Uterus (tissue), 4 donors: ENCODE measurements at places on chromosomes 3 and 15. TPM values are rescaled to one million over a fixed set of nuclear protein-coding genes. Genes with fewer than 3 reads are reported as not detected.

DNA sequence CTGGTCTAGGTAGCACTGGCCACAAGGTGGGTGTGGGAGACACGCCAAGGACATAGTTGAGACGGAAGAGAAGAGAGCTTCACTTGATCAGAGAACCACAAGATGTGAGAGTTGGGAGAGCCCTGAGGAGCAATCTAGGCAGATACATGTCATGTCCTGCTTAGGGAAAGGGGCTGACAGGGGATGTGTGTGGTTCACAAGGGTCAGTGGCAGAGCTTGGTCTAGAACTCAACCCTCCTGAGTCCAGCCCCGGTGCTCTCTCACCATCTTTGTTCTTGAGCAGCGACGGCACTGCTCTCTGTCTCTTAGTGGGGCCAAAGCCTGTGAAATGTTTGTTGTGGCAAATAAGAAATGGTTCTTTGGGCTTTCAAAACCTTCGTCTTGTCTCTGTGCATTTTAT lies 243.5 kb upstream of the ROPN1 start:
- no peak overlapping the region for H3K4me3 ChIP-seq
- H3K36me3 ChIP-seq: no peaks in the 10 kb centered on the region
- H3K4me1 ChIP-seq: no peaks in the 10 kb centered on the region

DNA sequence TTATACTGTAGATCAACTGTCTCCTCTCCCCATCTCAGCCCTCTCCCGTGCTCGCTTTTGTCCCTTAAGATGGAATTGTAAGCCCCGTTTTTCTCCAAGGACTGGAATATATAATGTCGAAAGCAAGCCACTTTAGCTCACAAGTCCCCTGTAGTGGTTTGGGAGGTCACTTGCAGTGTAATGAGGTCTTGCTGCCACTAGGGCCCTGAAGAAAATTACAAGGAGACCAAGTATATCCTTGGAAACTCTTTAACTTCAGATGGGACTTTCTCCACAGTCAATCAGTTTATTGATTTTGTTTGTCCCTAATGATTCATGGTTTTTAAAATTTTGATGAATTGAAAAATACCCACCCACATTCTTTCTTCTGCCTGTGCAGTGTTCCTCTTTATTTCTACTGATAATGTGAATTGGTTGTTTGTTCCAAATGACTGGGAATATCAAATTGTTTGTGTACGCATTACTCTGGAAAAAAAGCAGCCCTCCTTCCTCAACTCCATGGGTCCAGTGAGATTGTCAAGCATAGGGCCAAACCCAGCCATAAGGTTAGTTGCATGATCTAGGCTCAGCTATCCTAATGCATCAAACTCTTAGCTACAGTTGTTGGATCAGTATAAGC lies 294.8 kb downstream of the MCTP2 start:
- no peak overlapping the region for H3K4me3 ChIP-seq
- no peaks in the 10 kb centered on the region for H3K4me1 ChIP-seq
- no peaks in the 10 kb centered on the region for H3K27me3 ChIP-seq
- no peak for DNase-seq
- H3K27ac ChIP-seq: no peak overlapping the region
- H3K36me3 ChIP-seq: no peaks in the 10 kb centered on the region

GRCh38 chr15:74793135-74794028 lies 11.5 kb downstream of the CSK start:
- H3K36me3 ChIP-seq: no peaks in the 10 kb centered on the region
- no peak overlapping the region for H3K27ac ChIP-seq
- H3K27me3 ChIP-seq: no peaks in the 10 kb centered on the region
- H3K4me3 ChIP-seq: no peak overlapping the region

GRCh38 chr3:2910997-2911396 lies 199.2 kb downstream of the IL5RA start:
- no peaks in the 10 kb centered on the region for H3K4me1 ChIP-seq
- H3K27ac ChIP-seq: no peak overlapping the region
- H3K4me3 ChIP-seq: no peak overlapping the region
- no peaks in the 10 kb centered on the region for H3K36me3 ChIP-seq
- H3K27me3 ChIP-seq: no peaks in the 10 kb centered on the region

- no peaks in the 10 kb centered on the region for H3K4me1 ChIP-seq
- DNase-seq: no peak
- H3K4me3 ChIP-seq: no peak overlapping the region
- H3K27me3 ChIP-seq: no peaks in the 10 kb centered on the region
Measured at GRCh38 chr15:85788771-85789495, 5.8 kb downstream of the KLHL25 start.

DNA sequence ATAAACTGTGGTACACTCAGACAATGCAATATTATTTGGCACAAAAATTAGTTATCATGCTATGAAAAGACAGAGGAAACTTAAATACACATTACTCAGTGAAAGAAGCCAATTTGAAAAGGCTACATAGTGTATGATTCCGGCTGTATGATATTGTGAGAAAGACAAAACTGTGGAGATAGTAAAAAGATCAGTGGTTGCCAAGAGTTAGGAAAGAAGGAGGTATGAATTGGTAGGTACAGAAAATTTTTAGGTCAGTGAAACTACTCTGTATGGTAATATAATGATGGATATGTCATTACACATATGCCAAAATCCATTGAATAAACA lies 458.8 kb upstream of the CBLB start:
- H3K36me3 ChIP-seq: no peaks in the 10 kb centered on the region
- H3K27me3 ChIP-seq: no peaks in the 10 kb centered on the region
- H3K4me1 ChIP-seq: no peaks in the 10 kb centered on the region
- H3K4me3 ChIP-seq: no peak overlapping the region

DNA sequence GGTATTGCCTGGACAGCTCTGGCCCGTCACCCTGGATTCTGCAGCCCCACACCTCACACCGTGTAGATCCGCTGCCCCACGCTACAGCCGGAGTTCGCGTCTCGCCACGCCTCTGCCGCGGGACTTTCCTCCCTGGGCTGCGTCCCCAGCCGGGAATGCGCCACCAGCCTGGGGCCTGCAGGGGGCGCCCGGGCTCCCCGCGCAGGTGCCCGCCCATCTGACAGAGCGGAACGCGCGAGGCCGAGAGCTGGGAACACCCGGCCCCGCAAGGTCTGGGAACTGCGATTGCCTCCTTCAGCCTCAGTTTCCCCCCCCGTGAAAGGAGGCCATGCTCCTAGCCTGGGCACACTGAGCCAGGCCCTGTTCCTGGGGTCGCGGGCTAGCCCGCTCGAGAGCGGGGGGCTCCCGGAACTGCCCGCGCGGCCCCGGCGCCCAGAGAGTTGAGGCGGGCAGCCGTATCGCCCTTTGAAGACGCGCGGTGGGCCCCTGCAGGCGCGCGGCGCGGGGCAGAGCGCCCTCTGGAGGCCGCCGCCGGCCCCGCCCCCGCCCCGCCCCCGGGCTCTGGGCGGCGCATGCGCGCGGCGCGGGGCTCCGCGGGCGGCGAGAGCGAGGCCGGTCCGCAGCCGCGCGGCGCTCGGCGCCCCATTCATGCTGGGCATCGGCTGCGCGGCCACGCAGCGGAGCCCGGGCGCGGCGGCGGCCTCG lies at the start of gene PLXNA1:
TSS of gene PLXNA1 (plus strand) at position 645 of the 705 bp plus-strand sequence. CDS start 5,479 bp downstream, outside the sequence.
- DNase-seq: peak; percentile 70
- H3K27ac ChIP-seq: peak within 1 kb of the TSS; percentile 80
- peak within 1 kb of the TSS; percentile 59 for H3K4me3 ChIP-seq

DNA sequence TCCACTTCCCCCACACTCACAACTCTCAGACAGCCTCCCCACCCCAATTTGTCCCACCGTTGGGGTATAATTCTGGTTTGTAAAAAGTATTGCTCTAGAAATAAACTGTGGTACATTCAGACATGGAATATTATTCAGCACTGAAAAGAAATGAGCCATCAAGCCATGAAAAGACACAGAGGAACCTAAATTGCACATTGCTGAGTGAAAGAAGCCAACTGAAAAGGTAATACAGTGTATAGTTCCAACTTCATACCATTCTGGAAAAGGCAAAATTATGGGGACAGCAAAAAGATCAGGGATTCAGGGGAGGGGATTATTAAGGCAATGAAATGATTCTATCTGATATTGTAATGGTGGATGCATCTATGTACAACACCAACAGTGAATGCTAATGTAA lies 10.5 kb downstream of the ANXA2 start:
- no peak overlapping the region for H3K4me3 ChIP-seq
- no peaks in the 10 kb centered on the region for H3K36me3 ChIP-seq
- peaks cover 22% of the 10 kb centered on the region for H3K4me1 ChIP-seq

DNA sequence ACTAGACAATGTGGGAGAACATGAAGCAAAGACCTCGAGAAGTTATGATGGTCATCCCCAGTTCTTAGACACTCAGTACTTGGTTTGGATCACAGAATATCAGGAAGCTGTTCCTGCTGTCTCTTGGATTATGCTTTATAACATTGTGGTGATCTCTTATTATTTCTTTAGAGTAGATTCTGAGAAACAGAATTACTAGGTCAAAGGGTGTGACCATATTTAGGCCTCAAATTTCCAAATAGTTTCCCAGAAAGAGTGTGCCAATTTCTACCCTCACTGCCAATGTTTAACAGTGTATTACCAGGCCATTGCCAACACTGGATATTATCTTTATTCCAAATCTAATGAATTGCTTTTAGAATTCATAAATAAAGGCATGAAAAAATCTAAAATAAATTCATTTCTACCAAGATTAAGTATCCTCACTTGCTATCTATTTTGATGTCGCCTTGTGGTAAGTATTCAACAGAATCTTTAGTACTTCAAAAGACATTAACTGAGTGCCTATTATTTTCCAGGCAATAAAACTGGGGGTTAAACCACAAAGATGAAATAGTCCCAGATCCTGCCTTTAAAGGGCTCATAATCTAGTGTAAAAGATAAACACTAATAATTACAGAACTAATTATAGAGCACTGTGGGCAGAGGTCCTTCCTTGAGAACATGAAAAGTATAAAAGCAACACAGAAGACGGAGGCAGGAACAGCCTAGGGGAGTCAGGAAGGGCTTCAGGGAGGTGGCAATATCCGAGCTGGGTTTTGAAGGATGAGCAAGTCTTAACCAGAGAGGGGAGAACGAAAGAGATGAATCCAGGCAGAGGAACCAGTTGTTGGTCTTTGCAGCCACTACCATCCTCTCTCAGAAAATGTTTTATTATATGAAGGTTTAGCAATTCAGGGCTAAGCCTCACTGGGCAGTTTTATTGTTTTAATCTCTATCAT lies 86.8 kb downstream of the IGF2BP2 start:
- no peak for DNase-seq
- H3K27ac ChIP-seq: no peak overlapping the region
- H3K4me1 ChIP-seq: no peaks in the 10 kb centered on the region
- no peak overlapping the region for H3K4me3 ChIP-seq
- H3K36me3 ChIP-seq: no peaks in the 10 kb centered on the region
- no peaks in the 10 kb centered on the region for H3K27me3 ChIP-seq

GRCh38 chr3:65265942-65266590 lies 578.3 kb upstream of the ADAMTS9 start:
- no peaks in the 10 kb centered on the region for H3K36me3 ChIP-seq
- DNase-seq: no peak

- H3K27me3 ChIP-seq: no peaks in the 10 kb centered on the region
- no peak overlapping the region for H3K27ac ChIP-seq
- no peak overlapping the region for H3K4me3 ChIP-seq
Measured at GRCh38 chr3:137760341-137761098, 3.6 kb upstream of the SOX14 start.

DNA sequence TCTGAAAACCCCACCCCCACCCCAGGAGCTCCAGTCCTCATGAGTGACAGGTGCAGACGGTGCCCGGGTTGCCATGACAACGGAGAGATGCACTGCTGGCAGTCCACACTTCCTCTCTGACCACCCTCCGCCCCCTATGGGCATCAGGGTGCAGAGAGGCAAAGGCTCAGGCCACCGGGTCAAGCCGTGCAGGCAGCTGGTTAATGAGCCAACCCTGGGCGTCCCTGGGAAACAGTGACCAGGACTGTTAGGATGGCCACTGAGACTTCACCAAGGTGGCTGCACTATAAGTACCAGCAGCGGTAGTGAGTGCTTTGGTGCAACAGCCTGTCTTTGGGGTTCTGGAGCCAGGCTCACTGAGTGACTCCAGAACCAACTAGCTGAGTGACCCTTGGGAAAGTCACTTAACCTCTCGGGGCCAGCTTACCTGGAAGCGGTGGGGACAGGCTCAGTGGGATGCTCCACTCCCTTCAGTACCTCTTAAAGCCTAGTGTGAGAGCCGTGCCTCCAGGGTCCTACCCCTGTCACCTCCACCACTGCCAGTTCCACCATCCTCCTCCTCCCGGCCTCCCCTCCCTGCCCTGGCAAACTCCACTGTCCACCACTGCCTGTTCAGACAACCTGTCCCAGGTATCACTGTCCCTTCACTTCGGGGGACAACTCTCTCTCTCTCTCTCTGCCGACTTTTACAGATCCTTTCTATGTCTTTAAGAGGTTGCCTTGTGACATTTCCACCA lies 121.0 kb upstream of the PRR20G start:
- DNase-seq: no peak
- no peak overlapping the region for H3K27ac ChIP-seq
- no peaks in the 10 kb centered on the region for H3K27me3 ChIP-seq
- no peak overlapping the region for H3K4me3 ChIP-seq
- no peaks in the 10 kb centered on the region for H3K36me3 ChIP-seq

DNA sequence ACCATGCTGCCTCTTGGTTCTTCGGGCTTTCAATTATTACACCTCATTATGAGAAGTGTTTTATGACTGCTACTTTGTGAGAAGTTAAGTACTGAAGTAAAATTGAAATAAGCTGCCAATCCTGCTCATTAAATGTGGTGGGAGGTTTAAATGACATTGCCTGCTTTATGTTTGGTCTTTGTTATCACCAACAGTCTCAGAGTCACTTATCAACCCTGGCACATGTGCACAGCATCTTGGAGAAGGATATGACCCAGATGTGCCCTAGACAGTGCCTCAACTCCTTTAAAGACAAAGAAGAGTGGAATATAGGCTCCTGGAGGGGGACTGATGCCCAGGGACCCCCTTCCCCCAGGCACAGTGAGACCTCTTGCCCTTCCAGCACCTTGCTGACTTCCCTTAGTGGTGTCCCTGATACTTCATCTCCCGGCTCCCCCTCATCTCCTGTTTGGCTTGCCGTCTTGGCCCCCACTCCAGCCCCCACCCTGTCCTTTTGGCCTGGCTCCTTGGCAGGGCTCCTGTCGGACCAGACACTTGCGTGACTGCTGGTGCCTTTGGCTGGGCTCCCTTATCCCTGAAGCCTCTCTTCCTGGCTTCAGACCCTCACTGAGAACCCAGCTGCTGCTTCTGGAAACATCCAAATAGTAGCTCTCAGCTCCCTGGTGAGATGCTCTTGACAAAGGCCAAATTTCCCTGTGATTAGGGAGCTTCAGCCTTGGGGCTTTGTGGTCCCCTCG lies 39.8 kb downstream of the ARHGAP31 start:
- H3K36me3 ChIP-seq: no peaks in the 10 kb centered on the region
- peaks cover 5% of the 10 kb centered on the region for H3K4me1 ChIP-seq
- DNase-seq: no peak
- H3K27me3 ChIP-seq: no peaks in the 10 kb centered on the region

GRCh38 chr3:70979983-70980645 lies 603.4 kb downstream of the FOXP1 start:
- H3K27ac ChIP-seq: peak overlapping the region; percentile 99
- no peaks in the 10 kb centered on the region for H3K36me3 ChIP-seq
- DNase-seq: no peak
- H3K4me3 ChIP-seq: no peak overlapping the region
- H3K27me3 ChIP-seq: no peaks in the 10 kb centered on the region
- no peaks in the 10 kb centered on the region for H3K4me1 ChIP-seq

HYAL1 gene
- 27.6 TPM for total RNA-seq

CPA3 gene
- 4.7 TPM for total RNA-seq

NR2E3 gene
- not detected for total RNA-seq

KCNMB2 gene
- 2.3 TPM for total RNA-seq
